ENCODE measurements at places on chromosomes 13 and 19.

DNA sequence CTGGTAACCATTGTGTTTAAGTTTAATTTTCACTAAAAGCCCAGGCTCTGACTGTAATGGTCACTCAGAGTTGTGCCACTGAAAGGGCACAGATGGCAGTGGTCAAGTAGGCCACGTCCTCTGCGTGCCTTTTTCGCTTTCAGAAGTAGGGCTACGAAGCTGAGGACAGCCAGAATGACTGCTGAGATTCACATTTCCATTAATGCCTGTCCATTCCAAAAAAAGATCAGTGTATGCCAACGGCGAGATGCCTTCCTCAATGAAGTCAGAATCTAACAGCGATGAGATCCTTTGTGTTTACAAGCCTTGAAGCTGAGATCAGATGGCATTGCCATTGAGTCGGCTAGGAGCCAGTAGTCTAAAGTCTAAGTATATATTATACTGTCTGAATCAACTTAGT lies 311.3 kb downstream of the FGF14 start:
- no peak for DNase-seq

DNA sequence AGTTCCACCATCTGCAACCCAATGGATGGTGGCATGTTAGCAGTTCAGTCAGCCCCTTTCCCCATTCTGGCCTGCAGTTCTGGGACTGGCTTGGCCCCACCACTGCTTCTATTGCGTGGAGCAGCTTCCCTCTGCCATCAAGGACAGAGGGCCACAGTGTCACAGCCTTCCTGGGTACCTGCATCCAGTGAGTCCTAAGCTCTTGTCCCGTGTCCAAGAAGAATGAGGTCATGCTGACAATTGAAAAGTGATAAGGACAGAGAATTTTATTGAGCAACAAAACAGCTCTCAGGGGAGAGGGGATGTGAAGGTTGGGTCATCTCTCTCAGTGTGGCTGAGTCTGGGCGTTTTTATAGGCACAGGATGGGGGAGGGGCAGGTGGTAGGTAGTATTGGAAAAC lies 33.5 kb upstream of the SIN3B start:
- DNase-seq = no peak

GRCh38 chr13:100854006-100854405 lies 179.4 kb upstream of the TMTC4 start:
- no peak for DNase-seq

GRCh38 chr19:44866664-44867063 lies 20.6 kb downstream of the NECTIN2 start:
- no peak for DNase-seq
